ENCODE measurements at places on chromosomes 3 and 15. TPM values are rescaled to one million over a fixed set of nuclear protein-coding genes. Genes with fewer than 3 reads are reported as not detected.

DUOXA1 gene
- under 0.01 TPM for total RNA-seq

CHRM5 gene
- total RNA-seq: 1.2 TPM

PEX5L gene
- 47.5 TPM for total RNA-seq

SLC9C1 gene
- 0.25 TPM for total RNA-seq

MKRN3 gene
- 13.5 TPM for total RNA-seq

CCR5 gene
- total RNA-seq: not detected

TEX55 gene
- total RNA-seq: not detected

IL17RB gene
- total RNA-seq: 2.2 TPM

HIGD2B gene
- not detected for total RNA-seq

ASTE1 gene
- 7.4 TPM for total RNA-seq

STRC gene
- 0.25 TPM for total RNA-seq

FGF12 gene
- 103 TPM for total RNA-seq

FGF7 gene
- total RNA-seq: 1.2 TPM

GOLGA6A gene
- not detected for total RNA-seq

GOLGA8T gene
- 0.49 TPM for total RNA-seq

ABI3BP gene
- 3.0 TPM for total RNA-seq

KIF7 gene
- 4.4 TPM for total RNA-seq

ARHGEF26 gene
- 7.9 TPM for total RNA-seq

ADGRG7 gene
- total RNA-seq: under 0.01 TPM

PRTG gene
- total RNA-seq: 4.9 TPM

KPNA4 gene
- 29.0 TPM for total RNA-seq

IQCH gene
- total RNA-seq: 2.7 TPM

LMAN1L gene
- not detected for total RNA-seq

Data from temporal lobe (tissue), 4 donors.